Common myeloid progenitor, CD34-positive (primary cell): ENCODE measurements at places on chromosomes 1 and 21.

DNA sequence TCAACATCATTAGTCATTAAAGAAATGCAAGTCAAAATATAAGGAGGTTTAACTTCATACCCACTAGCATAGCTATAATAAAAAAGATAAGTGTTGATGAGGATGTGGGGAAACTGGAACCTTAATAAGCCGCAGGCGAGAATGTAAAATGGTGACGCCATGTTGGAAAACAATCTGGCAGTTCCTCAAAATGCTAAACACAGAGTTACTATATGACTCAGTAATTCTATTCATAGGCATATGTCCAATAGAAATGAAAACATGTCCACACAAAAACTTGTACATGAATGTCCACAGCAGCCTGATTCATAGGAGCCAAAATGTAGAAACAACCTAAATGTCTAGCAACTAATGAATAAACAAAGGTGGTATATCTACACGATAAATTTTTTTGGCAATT is 23.2 kb downstream of the DDX59 start:
- no peak for DNase-seq

DNA sequence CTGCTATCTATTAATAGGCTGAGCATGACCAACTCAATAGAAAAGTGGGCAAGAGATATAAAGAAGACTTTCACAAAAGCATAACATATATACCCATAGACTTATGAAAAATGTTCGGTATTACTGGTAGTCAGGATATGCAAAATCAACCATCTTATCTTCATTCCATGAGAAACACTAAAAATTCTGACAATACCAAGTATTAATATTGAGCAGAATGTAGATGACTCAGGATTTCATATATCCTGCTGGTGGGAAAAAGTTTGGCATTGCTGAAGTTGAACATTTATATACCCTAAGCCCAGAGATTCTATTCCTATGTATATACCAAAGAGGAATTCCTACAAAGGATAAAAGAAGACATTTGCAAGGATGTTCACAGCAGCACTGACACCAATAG is 138.3 kb downstream of the CLEC20A start:
- DNase-seq = no peak

DNA sequence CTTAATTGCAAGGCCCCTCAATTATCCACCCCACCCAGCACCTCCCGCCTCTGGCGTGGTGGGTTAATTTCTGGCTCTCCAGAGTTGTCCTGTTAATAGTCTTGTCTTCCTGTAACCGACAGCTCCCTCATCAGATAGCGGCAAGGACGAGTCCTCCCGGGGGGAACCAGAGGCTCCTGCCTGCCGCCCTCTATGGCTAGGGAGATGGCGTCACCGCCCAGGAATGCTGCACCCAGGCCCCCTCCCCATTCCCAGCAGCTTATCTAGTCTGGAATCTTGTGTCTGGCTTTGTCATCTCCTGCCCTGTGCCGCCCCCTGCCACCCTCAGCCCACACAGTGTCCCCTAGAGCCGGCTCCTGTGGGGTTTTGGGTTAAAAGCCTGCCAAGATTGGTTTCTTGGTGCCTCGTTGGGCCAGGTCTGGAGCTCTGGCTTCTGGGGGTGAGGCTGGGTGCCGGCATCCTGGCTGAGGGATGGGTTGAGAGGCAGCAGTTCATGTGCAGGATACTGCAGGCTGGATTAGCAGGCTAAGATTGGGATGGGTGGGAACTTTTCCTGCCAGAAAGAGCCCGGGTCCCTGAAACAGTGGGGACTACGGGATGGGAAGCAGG is 48.8 kb downstream of the EDN2 start:
- DNase-seq = no peak

DNA sequence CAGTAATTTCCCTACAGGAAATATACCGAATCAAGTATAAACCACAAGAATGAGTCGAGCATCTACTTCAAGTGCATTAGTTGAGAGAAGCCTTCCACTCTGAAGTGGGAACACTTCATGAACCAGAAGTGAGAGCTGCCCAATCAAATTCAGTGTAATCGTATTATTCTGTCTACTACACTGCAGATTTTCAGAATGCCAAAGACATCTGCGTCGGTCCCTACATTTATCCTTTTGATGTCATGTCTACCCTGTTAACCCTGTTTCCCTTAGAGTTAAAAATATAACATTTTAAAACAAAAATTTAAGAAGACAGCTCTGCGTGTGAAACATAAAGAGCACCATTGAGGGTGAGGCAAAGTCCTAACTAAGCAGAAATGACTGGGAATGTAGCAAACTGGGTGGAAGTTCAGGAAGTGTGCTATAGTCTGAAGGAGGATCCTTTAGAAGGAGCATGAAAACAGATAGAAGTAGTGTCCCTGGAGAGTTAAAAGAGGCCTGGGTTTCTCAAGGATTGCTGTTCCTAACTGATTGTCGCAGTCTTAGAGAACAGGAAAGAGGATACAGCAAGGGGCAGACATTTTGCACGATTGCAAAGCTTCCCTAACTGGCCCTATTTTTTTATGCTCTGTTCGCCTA is 291.2 kb downstream of the PTPRC start:
- DNase-seq = peak; percentile 56

DNA sequence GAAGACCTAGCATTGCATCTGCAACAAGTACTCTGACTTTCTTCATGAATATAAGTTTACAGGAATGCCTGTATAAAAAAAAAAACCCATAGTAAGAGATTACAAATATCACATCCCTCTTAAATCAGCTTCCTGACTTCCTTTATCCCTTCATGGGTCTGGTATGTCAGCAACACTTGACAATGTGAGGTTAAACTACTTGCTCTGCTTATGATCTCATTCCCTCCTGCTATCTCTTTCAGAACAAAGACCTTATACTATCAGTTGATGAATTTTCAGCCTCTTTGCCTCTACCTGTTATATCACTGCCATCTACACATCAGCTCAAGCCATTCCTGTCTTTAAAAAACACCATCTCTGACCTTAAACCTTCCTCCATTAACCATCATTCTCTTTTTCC is 130.9 kb upstream of the SAMSN1 start:
- no peak for DNase-seq
